ENCODE measurements at places on chromosomes 6 and 20.

GRCh38 chr6:160394654-160395035 lies 46.5 kb downstream of the SLC22A3 start:
- DNase-seq: no peak

- DNase-seq: no peak
Measured at GRCh38 chr6:18720075-18720474, 332.9 kb downstream of the RNF144B start.

- DNase-seq: no peak
Measured at GRCh38 chr6:21533678-21534077, 59.9 kb upstream of the SOX4 start.

DNA sequence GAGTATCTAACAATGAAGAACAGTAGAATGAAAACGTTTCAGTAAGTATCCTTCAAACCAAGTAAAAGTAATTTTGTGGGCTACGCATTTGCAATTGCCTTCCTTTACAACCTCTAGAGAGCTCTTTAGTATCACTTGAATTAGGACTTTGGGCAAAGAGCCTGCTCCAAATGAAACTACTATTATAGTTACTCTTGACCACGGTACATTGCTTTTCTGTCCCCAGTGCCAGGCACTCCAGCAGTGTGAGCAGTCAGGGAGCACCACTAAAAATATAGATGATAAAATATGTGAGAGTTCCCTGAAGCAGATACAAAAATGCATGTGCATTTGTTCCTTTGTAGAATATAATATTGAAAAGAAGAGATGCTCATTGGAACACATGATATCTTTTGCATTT lies 450.1 kb upstream of the MANEA start:
- DNase-seq: no peak
